CD4-positive, alpha-beta memory T cell (primary cell): ENCODE measurements at places on chromosomes 2 and 18. TPM values are rescaled to one million over a fixed set of nuclear protein-coding genes. Genes with fewer than 3 reads are reported as not detected.

The RGPD8 gene
- 1.9 TPM for polyA plus RNA-seq

The ZBTB14 gene
- 16.5 TPM for polyA plus RNA-seq

The BBS5 gene
- 1.2 TPM for polyA plus RNA-seq

DNA sequence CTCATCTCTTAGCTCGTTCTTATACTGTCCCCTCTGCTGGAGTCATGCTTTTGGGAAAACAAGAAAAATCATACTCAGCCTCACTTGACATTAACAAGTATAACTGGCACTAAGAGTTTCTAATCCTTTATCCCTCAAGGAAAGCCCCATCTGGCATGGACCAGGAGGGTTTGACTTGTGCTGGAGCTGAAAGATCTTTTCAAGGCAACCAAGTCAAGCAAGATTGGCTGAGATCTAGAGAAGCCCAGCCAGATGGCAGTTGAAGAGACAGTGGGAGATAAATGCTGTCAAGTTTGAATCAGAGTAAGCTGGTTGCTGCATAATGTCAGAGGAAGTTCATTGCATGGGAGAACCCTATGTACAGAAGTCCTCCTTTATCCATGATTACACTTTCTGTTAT, 336.5 kb upstream of the LRP1B start:
- no peak overlapping the region for H3K4me3 ChIP-seq
- no peaks in the 10 kb centered on the region for H3K27me3 ChIP-seq
- no peak overlapping the region for H3K27ac ChIP-seq
- DNase-seq, result no peak
- no peaks in the 10 kb centered on the region for H3K36me3 ChIP-seq

DNA sequence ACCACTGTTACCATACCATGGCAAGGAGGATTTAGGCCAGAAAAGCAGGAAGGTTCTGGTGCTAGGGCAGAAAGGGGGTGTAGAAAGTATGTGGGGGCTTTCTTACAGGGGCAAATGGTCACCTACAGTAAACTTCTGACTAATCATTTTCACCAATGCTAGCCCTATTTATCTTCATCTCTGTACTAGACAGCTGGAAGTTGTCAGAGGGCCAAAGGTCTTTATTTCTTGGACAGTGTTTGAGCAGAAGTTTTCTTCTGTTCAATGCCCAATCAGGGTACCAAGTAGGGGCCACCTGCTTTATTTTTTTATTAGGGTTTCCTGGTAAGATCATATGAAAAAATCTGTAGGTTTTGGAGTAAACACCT, 37.6 kb downstream of the MAP4K4 start:
- DNase-seq, result no peak
- H3K27ac ChIP-seq, result no peak overlapping the region
- H3K27me3 ChIP-seq, result no peaks in the 10 kb centered on the region
- no peaks in the 10 kb centered on the region for H3K36me3 ChIP-seq
- H3K4me3 ChIP-seq, result no peak overlapping the region
- peaks cover 86% of the 10 kb centered on the region for H3K4me1 ChIP-seq

DNA sequence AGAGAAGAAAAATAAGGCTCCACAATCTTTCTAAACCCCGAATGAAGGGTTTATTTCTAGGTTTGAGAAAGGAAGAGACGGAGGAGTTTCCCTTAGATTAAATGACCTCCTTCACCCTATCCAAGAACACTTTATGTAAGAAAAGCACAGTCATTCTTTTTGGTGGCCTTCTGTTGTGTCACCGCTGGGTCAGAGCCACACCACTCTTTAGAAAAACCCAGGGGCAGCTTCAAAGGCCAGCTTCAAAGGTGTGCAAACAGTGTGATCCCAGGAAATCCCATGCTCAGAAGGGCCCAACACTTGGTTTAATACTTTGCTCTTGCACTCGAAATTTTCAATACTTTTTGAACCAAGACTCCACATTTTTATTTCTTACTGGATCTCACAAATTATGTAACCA, 7.1 kb downstream of the ST8SIA3 start:
- no peak overlapping the region for H3K27ac ChIP-seq
- H3K4me3 ChIP-seq, result no peak overlapping the region
- H3K36me3 ChIP-seq, result no peaks in the 10 kb centered on the region
- no peak for DNase-seq

DNA sequence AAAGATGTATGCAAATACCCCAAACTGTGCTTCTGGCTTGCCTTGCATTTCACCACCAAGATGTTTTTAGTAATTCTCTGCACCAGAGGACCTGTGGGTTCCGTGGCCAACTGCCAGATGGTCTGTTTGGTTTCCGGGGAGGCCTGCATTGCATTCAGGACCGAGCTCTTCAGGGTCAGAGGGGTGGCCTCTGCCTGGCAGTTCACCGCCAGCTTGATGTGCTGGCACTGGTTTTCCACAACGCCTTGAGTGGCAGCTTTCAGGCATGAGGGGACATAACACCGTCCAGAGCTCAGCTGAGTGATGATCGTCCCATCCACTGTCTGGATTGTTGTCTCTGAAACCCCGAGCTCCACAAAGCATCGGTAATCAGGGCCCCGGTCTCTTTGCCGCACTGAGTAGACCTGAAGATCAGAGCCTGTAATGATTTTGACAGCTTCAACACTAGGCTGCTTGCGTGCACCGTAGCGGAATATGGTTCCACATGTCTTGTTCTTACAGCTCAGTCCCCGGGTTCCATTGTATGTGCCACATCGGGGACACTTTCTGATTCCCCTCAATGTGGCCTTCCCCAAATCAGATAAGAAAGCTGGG, 9.4 kb downstream of the C2orf42 start:
- no peak for DNase-seq
- no peak overlapping the region for H3K27ac ChIP-seq
- no peaks in the 10 kb centered on the region for H3K27me3 ChIP-seq
- peaks cover 15% of the 10 kb centered on the region for H3K36me3 ChIP-seq
- no peaks in the 10 kb centered on the region for H3K4me1 ChIP-seq
- H3K4me3 ChIP-seq, result no peak overlapping the region
